ENCODE measurements at places on chromosomes 6 and 20.

- DNase-seq: no peak
These were observed 292.5 kb upstream of the ZNF337 start for GRCh38 chr20:25989196-25989595.

DNA sequence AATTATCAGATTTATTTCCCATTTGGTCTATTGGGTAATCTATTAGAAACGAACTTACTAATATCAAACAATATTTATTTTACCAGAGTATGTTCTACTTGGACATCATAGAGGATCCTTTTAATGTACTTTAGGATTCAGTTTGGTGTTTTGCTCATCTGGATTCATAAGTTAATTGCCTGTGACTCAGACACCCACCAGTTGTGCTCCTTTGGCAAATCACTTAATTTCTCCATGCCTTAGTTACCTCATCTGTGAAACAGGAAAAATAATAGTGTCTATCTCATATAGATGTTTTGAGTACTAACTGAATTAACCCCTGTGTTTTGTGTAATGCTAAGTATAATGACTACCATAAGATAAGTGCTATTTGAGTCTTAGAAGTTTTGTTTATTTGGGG is 292.1 kb downstream of the LAMA2 start:
- no peak for DNase-seq

GRCh38 chr6:43924222-43924702 is 154.3 kb downstream of the VEGFA start:
- no peak for DNase-seq

DNA sequence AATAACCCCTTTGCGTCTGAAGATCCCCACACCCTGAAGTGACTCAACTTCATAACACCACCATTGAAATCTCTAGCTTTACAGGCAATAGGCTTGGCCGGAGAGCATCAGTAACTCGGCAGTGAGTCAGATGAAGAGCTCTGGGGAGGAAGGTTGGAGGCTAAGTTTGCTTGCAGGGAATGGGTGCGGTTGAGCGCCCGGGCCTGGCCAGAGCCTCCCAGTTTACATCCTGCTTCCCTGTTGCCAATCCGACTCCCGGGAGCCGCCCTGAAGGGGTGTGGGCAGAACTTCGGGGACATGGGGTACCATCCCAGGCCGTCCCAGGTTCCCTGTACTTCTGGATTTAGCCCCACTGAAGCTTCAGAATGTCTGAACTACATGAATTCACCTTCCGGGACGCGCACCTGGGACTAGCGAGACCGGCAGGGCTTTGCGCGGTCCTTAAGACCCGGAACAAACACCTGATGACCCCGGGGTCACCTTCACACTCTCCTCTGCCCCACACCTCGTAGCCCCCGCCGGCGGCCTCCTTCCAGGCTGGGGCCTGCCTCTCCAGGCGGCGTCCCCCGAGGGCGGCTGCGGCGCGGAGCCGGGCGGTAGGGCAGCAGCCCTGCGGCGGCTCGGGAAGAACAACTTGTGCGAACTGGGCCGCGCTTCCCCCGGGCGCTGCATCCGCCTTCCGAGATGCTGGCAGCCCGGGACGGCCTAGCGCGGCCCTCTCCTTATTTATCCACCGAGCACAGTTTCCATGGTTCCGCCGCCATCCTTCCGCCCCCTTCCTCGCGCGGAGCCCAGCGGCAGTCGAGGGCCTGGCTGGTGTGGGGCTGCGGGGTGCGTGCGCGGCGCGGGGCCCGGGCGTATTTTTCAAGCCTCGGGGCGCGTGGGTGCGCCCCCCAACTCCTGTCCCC is 56.6 kb upstream of the RREB1 start:
- DNase-seq: peak; percentile 91

- DNase-seq: no peak
These were observed 15.1 kb downstream of the GSTA1 start for GRCh38 chr6:52788478-52788877.

GRCh38 chr6:146657432-146657831 is 58.7 kb downstream of the ADGB start:
- DNase-seq: no peak

DNA sequence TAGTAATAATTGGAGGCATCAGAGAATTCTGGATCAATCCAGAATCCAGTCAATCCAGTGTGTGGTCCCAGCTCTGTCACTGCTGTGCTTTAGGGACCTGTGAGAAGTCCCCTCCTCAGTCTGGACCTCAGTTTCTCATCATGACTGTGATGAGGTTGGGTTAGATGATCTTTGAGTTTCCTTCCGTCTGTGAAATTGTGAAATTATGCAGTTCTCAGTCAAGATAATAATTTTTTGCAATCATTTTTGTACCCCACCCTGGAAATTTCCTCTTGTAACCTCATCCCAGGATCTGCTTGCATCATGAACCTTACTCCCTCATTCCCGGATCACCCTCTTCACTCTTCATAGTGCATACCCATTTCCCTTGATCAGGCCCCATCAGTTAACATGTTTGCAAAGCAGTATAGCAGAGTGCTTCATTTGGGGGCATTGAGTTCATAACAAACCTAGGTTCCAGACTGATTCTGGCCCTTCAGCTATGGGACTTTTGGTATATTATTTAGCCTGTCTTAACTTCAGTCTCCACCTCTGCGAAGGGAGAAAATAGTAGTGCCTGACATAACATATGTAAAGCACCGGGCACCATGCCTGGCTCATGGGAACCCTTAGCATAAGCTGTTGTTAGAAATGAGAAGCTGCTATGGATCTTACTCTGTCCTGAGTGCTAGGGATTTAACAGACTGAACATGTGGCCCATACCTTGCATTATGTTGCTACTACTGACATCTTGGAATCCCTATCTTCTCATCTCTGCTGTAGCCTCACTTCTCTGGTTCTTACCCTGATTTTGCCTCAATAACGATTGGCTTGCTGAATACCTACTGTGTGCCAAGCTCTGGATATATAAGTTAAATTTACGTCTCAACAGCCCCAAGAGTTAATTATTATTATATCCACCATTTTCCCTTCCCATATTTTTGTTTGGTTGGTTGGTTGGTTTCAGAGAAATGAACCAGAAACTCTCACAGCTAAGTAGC is 1.3 kb downstream of the ZNF76 start:
- DNase-seq: no peak
